ENCODE measurements at places on chromosomes 3 and 15. TPM values are rescaled to one million over a fixed set of nuclear protein-coding genes. Genes with fewer than 3 reads are reported as not detected.

DNA sequence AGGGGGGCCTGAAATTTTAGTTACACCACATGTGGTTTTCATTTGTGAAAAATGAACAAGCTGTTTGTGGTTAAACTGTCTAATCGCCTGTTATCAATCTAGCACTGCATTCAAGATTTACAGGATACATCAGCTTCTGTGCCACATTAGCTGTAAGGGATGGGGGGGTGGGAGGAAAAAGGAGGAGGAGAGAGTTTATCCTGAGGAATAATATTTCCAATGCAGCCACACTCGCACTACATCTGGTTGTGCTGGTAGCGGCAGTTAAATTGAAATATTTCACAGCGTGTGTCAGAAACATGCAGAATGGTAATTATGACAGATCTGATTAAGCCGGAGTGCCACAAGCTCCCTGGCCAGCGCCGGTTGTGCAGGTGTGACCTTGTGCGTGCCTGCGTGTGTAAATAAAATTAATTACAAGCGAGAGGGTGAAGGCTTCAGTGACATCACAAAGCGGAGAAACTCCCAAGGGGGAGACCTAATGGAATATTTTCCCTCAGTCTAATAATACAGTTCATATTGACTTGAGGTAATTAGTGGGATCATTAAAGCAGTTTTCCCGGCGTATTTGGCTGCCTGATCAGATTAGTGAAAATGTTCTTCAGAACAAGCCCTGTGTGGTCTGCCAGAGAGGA, 55.5 kb downstream of the SATB1 start:
- no peaks in the 10 kb centered on the region for H3K36me3 ChIP-seq
- H3K4me3 ChIP-seq: no peak overlapping the region
- no peaks in the 10 kb centered on the region for H3K27me3 ChIP-seq

- DNase-seq: no peak
- H3K4me1 ChIP-seq: no peaks in the 10 kb centered on the region
- H3K27ac ChIP-seq: no peak overlapping the region
- no peak overlapping the region for H3K4me3 ChIP-seq
Measured at GRCh38 chr15:36921484-36922091, 178.8 kb downstream of the MEIS2 start.

DNA sequence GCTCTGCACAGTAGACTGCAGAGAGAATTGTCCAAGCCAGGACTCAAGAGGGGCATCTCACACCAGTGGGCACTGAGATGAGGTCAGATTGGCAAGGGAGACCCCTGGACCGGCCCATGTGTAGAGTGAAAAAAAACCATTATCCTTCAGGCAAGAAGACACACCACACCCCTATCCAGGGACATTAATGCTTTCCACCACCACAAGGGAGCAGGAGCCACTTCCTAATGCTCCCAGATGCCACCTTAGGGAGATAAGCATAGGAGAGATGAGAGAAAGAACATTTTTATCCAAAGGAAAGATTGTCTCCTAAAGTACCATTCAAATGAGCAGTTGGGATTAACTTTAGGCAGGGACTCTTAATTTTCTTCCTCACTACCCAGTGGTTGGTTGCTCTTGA, 109.6 kb upstream of the PTX3 start:
- no peaks in the 10 kb centered on the region for H3K27me3 ChIP-seq
- H3K27ac ChIP-seq: no peak overlapping the region
- DNase-seq: no peak
- H3K4me1 ChIP-seq: no peaks in the 10 kb centered on the region

STAB1 gene
- total RNA-seq: 46.5 TPM

GRCh38 chr3:170680593-170680992, 94.7 kb upstream of the SLC7A14 start:
- no peaks in the 10 kb centered on the region for H3K27me3 ChIP-seq
- H3K4me3 ChIP-seq: no peak overlapping the region
- no peak overlapping the region for H3K27ac ChIP-seq
- H3K4me1 ChIP-seq: no peaks in the 10 kb centered on the region
- no peaks in the 10 kb centered on the region for H3K36me3 ChIP-seq

GRCh38 chr3:134145183-134145582, 105.5 kb downstream of the RYK start:
- no peak overlapping the region for H3K4me3 ChIP-seq

- H3K27me3 ChIP-seq: no peaks in the 10 kb centered on the region
- H3K4me3 ChIP-seq: no peak overlapping the region
- no peaks in the 10 kb centered on the region for H3K36me3 ChIP-seq
- H3K4me1 ChIP-seq: no peaks in the 10 kb centered on the region
- H3K27ac ChIP-seq: no peak overlapping the region
Measured at GRCh38 chr3:157786618-157787017, 283.4 kb upstream of the VEPH1 start.

All from colonic mucosa (tissue), 4 donors.